ENCODE measurements at places on chromosomes 5 and 9.
A peak's percentile ranks its signal among the peaks of the same experiment; 100 is the strongest.

GRCh38 chr9:133560311-133560710 is 25.8 kb downstream of the ADAMTSL2 start:
- no peak for ATAC-seq

DNA sequence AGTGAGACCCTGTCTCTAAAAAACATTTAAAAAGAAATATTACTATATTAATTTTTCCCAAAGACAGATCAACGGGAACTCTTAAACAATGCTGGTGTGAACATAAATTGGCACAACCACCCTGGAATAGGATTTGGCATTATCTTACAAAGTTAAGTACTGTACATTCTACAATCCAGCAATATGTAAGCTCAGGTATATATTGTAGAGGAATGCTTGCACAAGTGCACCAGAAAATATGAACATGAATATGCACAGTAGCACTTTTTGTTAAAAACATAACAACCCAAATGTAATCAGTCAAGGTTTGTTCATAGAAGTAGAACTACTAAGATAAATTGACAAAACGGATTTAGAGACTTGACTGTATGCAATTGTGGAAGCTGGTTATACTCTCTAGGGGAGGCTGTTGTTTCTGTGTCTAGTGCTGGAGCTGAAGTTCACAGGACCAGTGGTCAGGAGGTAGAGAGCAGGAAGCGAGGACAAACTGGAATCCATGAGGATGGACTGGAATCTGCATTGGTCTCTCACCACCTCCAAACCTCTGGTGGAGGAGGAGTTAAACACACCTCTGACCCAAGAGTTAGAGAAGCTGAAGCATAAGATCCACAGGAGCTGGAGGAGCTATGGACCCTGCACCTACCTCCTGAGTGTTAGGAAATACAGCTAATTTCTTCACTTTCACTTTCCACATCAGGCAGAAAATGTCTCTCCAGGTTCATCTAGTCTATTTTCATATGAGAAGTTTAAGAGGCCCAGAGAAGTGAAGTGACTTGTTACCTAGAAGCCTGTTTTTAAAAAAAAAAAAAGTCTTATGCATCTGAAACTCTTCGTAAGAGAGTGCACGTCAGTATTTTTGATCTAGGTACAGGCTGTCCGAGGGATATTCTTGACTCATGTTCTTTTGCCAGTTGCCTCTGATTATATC is 20.3 kb upstream of the RIC1 start:
- peak; percentile 83 for ATAC-seq

- ATAC-seq, result no peak
Measured at GRCh38 chr9:5684101-5684500, 55.2 kb downstream of the RIC1 start.

DNA sequence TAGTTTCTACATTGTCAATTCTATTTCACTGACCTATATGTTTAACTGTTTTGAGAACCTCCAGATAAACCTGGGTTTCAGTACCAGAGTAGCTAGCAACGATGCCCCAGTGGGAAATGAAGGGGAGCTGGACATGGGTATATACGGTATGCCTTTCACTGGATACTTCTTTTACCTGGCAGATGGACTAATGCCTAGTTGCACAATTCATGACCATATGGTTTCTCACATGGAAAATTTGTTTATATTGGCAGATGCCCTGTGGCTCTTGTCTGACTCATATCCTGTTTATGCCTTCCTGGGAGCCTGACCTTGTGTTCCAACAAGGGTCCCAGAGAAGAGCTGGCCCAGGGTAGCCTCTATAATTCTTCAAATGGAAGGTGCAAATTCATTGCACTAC is 144.1 kb downstream of the MAT2B start:
- no peak for ATAC-seq

DNA sequence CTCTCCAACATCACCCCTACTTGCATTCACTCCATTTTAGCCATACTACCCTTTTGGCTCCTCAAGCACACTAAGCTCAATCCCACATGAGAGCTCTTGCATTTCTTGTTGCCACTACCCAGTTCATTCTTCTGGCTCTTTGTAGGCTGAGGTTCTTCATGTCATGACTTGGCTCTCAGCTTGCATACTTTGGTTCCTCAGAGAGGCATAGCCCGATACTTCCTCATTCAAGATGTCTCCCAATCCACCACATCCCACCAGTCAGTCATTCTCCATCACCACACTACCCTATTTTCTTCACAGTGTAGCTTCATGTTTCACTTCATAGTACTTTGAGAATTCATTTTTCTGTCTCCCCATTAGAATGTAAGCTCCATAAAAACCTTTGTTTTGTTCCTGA is 116.7 kb downstream of the NR6A1 start:
- ATAC-seq, result no peak

DNA sequence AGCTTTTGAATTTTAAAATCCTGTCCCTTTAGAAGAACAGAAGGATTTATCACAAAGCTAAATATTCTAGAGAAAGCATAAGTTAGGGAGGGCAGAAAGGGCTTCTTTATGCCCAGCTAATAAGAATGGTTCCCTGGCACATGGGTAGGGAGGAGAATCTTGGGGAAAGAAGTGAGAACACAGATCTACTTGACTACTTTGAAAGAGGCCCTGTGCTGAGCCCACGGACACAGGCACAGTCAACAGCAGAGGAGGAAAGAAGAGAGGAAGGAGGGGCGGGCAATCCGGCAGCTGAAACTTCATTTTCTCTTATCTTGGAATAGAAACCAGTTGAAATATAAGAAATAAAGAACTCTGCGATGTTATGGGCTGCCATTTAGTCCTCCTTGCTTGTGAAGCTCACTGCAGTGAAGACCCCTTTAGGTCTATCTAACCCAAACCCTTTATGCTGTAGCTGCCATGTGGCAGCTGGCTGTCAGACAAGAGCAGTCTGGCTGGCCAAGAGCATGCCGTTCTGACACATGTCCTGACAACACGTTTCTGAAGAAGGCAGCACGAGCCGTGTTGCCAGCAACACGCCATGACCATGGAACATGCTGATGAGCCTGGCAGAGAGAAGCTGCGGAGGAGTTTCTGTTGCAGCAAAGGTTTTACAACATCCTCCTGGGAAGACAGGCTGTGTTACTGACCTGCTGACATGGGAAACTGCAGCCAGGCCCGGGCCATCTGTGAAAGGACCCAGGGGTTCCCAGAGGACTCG is 34.2 kb downstream of the ABLIM3 start:
- ATAC-seq, result peak; percentile 65

- peak; percentile 15 for ATAC-seq
Measured at GRCh38 chr5:59276917-59277372, 616.6 kb downstream of the PDE4D start.

DNA sequence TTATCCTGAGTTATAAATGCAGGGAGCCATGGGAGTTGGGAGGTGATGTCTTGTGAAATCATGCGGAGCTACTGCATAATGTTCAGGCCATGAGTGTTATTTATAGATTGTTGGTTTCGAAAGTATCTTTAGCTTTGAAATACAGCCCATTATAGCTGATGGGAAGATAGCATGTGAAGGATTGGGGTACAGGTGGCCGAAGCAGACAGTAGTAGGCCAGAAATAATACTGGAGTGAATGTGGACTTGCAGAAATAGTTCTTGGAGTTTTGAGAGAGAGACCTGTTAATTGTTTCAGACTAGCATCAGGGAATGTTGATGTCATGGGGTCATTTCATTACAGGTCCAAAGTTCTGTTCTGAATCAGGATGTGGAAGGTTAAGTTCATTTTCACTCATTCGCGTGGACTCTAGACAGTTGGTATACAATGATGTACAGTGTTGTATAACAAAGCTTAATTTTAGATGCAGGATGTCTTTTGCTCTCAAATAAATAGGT is 3.8 kb downstream of the ATP6V1G1 start:
- no peak for ATAC-seq

DNA sequence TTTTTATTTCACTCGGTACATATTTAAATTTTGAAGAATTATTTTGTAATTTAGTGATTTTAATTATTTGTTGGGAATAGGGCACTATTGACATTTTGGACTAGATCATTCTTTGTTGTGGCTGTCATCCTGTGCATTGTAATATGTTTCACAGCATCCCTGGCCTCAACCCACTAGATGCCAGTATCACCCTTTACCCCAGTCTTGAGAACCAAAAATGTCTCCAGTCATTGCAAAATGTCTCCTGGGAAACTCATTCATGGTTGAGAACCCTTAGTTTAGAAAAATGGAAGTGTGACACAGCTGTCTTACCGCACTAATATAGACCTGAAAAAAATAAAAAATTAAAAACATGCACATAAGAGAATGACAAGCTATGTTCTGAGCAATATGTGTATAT is 88.4 kb upstream of the CCDC152 start:
- no peak for ATAC-seq

DNA sequence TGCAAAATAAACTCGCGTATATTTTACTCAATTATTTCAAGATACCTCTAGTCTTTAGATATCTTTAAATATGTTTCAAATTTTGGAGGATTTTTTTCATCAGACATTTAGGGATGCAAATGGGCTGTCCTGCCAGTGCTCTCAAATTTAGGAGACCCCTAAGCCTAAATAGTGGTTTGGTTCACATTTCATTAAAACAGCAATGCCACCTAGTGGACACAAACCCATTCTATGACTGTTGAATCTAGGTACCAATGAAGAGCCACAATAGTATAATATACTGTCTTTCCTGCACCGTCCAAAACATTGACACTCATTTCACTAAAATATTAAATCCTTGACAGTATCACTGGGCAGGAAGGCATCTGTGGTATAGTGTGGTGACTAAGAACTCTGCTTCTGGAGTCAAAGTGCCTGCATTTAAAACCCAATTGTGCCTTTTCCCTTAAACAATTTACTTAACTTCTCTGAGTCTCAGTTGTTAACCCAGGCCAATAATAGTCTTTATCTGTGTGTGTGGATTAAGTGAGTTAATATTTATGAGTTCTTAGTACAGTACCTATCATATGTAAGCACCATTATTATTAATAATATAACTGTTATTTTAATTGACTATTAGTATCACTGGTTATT is 148.0 kb downstream of the RORB start:
- no peak for ATAC-seq

- no peak for ATAC-seq
Measured at GRCh38 chr5:158409507-158409906, 550.6 kb upstream of the CLINT1 start.

GRCh38 chr9:127277099-127277498 is 12.5 kb downstream of the GARNL3 start:
- ATAC-seq, result no peak

DNA sequence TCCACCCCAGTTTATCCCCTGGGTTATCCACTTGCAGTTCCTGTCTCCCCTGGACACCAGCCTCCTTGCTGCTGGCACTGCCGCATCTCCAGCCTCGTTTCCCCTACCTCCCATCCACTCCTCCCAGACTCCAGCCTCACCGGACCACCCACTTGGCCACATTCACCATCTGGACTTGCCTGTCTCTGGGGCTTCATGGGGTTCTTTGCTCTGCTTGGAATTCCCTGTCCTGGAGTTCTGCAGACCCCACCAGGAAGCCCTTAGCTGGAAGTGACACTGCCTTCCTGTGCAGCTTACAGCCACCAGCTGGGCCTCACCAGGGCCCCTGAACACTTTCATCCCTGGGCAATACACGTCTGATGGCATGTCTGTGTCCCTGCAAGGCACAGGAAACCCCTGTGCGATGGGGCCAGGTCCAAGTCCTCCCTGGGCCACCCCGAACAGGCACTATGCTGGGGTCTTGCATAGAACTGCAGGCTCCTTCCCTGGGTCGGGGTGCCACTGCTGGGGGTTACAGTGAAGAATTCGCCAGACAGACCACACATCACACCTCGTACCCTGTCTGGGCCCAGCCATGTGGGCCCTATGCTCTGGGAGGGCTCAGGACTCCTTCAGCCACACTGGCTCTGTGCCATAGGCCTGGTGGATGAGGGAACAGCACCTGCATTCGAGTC is 3.0 kb downstream of the FLT4 start:
- no peak for ATAC-seq

DNA sequence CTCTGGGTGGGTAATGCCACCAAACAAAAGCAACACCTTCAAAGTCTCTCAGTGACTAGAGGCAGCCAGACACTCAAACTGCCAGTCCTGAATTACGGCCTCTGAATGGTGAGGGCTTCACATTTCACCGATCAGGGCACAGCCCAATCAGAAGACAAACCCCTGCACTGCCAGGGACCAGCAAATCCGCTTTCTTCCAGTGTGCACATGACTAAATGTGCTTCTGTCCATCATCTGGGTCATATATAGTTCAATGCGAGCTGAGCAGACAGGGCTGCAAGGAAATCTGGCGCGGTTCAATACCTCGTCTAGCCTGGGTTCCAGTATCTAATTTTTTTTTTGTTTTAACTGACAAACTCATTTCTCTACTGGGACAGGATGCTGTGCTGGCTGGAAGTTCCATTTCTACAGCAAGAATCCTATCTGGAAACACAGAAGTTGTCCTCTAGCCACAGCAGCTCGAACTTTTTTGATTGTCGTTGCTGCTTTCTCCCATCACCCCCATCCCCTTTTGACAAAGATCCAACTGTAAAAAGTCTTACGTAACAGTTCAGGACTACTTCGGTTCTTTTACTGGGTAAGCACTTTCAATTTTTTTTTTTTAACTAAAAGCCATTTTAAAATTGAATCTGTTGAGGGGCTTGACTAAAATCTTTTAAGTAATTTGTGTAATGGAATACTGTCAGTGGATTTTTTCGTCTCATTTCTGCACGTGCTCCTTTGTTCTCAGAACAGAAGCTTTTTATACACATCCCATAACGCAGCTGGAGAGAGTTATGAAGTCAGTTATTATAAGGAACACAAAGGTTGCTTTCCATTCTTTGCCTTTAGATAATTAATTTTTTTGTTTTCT is 112.7 kb downstream of the NR6A1 start:
- ATAC-seq, result peak; percentile 86

DNA sequence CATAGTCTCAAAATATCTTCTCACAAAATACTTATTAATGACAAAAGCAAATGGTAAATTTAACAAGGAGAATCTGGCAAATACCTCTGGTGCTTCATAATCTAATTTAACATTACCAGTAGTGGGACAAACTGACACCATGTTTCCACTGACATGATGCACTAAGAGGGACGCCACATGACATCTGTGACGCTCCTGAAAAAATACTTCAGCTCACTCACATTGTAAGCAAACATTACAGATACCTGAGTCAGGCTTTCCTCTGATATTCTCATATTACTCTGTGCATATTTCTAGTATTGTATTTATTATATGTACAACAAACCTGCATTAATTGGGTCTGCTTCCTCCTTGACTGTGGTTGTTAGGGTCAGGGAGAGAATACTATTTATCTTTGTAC is 56.7 kb upstream of the OSMR start:
- no peak for ATAC-seq

DNA sequence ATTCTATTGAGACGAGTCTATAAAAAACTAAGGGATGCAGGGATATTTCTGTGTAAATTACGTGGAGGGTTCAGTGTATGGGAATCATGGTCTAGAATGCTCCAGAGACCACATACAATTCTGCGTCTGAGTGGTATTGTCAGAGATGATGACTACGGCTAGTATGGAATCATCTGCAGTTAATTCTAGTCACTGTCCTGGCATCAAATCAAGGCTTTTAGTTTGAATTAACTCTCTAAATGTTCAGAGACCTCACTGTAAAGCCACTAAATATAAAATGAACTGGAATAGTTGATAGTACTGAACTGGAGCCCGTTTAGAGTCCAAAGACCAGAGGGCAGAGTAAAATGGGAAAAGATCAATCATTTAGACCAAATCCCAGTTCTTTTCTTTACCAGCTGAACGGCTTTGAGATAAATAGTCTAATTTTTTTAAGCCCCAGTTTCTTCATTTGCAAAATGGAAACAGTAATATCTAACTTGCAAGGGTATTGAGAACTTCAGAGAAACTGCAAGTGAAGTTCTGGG is 599.8 kb downstream of the EBF1 start:
- no peak for ATAC-seq

GRCh38 chr9:125255781-125256391 is 5.7 kb upstream of the GAPVD1 start:
- ATAC-seq, result no peak
